Anterior cingulate cortex (tissue), 58 donors: ENCODE measurements at places on chromosomes 13 and 19.
A peak's percentile ranks its signal among the peaks of the same experiment; 100 is the strongest.

DNA sequence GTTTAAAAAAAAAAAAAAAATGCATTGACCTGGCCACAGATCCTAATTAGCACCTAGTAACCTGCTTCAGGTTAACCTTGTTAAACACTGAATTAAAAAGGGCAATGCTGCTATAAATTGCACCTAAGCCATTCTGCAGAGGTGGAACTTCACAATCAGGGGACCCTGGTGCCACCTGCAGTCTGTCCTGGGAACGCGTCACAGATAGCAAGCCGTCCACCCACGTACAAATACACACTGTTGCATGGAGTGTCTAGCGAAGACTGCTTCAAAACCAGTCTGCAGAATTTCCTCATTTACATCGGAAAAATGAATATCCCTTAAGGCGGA is 169.3 kb downstream of the COL4A1 start:
- DNase-seq = no peak

GRCh38 chr13:41463838-41464602 is 6.7 kb downstream of the RGCC start:
- no peak for DNase-seq

DNA sequence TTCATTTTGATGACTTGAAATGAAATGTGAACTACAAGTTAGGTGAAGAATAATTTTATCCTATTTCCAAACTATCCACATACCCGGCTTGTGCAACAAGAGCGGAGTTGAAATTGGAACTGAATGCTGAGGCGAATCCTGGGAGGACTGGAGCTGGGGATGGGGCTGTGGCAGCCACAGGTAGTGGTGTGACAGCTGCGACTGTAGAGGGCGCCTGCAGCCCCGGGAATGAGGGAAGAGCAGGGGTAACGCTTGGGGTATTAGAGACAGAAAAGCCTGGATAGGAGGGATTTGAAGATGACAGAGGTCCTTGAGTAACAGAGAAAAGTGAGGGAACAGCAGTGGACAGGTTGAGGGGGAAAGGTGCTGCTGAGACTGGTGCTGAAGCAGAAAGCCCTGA is 22.0 kb upstream of the STOML3 start:
- no peak for DNase-seq

- no peak for DNase-seq
These were observed 5.8 kb downstream of the GYS1 start for GRCh38 chr19:48987323-48987722.

DNA sequence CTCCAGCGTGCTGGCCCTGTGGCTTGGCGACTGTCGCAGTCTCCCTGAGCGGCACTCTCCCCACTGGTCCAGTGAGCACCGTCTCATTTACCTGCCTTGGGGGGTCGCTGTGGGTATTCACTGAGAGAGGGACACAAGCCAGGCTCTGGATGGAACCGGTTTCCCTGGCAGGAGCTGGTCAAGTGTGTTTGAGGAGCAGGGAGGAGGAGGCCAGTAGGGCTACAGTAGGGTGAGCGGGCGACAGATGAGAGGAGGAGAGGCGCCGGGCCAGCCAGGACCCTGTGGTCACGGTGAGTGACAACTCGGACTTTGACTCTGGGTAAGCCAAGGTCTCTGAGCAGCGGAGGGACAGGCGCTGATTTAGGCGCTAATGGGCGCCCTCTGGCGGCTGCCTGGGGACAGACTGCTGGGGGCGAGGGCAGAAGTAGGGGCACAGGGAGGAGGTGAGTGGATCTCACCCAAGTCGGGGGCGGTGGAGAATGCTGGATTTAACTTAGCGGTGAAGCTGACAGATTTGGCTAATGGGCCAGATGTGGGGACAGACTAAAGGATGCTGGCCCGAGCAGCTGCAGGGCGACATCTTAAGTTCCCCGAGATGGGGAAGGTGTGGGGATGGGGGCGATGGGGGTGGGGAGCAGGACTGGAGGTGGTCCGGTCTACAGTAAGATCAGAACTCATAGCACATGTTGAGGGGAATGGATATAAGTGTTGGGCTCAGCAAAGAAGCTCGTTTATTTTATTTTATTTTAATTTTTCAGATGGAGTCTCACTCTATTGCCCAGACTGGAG is 4.7 kb upstream of the PRMT1 start:
- DNase-seq = peak; percentile 59

- peak; percentile 1 for DNase-seq
These were observed 786 bp upstream of the LILRA2 start for GRCh38 chr19:54572696-54573311.

DNA sequence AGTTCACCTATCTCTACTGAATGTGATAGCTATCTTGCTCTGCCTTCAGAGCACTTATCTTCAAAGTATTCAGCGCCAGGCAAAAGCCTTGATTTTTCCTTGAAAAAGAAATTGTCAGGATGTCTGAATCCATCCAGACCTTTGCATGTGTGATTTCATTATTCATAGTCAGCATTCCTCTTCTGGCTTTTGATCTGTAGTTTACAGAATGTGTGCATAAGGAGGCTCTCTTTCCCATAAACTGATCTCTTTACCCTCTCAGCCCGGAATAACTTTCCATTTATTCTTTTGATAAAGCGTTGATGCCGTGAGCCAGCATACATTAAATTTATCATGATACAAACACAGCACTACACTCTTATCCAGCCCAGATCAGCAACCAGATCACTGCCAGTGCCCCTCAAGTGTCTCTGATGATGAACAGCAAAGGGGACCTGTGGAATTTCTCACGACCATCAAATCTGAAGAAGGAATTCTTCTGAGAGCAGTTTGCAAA is 130.8 kb downstream of the DNAJC15 start:
- no peak for DNase-seq

GRCh38 chr13:26584713-26585112 is 27.2 kb downstream of the WASF3 start:
- DNase-seq = no peak

DNA sequence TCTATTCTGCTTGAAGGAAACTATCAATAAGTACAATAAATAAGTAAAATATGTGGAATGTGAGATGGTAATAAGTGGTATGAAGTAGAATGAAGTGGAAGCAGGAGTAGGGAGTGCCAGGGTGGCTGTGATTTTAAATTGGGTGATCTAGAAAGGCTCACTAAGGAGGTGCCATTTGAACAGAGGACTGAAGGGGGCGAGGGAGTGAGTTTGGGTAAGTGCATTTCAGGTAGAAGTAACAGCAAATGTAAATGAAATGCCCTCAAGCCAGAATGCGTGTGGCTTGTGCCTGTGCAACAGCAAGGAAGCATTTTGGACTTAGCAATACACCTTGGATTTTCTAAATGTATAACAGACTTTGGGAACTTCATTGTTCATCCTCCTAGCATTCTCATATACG is 77.1 kb downstream of the CCNA1 start:
- no peak for DNase-seq

DNA sequence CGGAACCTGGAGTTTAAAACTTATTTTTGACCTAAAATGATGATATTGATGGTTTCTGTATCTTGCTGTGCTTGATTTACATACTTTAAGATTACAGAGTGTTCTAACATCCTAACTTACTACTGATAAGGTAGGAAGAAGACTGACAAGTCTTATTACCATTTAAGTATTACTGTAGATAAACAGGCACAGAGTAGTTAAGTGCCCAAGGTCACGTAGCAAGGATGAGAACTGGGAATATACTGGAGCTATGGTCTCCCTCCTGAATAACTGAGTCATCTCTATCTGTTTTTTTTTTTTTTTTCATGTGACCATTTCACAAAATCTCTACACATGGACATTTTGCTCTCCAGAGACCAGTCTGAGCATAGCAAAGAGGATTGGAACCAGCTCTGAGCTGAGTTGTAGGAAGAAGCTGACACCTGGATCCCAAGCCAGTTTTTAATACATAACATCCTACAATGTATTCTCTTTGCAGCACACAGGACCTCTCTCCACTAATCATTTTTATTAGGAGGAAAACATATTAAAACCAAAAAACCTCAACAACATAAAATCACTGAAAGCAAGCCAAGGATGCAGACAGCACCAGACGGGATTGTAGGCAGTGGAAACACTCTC is 173.5 kb downstream of the DNAJC15 start:
- DNase-seq = no peak

DNA sequence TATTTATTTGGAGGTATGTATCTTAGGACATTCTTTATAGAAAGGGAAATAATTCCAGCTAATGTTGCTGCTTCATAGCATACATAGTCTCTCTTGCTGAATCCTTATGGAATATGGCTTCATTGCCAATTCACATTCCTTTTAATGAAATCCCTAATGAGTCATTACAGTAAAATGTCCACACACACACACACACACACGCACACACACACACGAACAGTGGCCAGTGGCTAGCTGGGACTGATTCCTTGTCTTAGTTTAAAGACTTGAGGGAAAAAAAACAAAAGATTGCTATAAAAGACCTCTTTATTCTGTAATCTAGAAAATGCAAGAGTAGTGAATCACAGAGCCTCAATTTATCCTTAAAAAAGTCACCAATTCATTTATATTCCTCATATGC is 301.6 kb downstream of the SLITRK6 start:
- no peak for DNase-seq

- no peak for DNase-seq
These were observed 444.8 kb downstream of the FOXO1 start for GRCh38 chr13:40221460-40222201.

- no peak for DNase-seq
These were observed 4.4 kb upstream of the WIZ start for GRCh38 chr19:15453906-15454860.

GRCh38 chr13:36323951-36324566 is 22.1 kb downstream of the SPART start:
- DNase-seq = no peak

DNA sequence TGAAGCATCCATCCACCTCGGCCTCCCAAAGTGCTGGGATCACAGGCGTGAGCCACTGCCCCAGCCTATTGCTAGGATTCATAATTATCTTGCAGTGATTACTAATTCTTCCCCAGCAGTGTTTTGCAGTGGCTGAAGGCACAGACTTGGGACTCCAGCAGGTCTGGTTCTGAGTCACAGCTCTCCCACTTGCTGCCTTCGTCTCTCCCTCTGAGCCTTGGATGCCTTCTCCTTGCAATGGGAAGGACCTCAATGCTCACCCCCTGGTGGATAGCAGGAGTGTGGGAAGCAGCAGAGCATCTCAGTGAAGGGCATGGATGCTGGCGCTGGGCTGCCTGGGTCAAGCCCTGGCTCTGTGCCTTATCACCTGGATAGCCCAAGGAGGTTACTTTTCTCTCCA is 37.6 kb upstream of the SHKBP1 start:
- DNase-seq = no peak

- DNase-seq = peak; percentile 16
These were observed 30.5 kb upstream of the ADGRE1 start for GRCh38 chr19:6856749-6857372.

DNA sequence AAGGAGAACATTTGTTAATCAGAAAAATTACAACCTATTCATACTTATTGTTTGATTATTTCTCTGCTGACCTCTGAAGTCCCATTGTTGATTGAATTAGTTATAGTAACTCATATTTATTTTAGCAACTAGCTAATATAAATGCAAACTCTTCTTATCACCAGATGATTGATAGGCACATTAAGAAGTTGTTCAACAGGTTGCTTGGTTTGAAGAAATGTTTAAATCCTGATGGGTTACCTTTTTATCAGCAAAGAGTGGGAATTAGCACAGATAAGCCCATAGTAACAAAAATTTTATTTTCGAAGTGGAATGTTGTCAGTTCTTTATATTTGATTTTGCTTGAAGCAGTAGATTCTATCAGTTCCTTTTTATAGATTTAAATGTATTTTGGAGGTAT is 44.4 kb downstream of the KLF5 start:
- no peak for DNase-seq

- DNase-seq = no peak
These were observed 32.6 kb upstream of the TCF3 start for GRCh38 chr19:1685046-1685445.

DNA sequence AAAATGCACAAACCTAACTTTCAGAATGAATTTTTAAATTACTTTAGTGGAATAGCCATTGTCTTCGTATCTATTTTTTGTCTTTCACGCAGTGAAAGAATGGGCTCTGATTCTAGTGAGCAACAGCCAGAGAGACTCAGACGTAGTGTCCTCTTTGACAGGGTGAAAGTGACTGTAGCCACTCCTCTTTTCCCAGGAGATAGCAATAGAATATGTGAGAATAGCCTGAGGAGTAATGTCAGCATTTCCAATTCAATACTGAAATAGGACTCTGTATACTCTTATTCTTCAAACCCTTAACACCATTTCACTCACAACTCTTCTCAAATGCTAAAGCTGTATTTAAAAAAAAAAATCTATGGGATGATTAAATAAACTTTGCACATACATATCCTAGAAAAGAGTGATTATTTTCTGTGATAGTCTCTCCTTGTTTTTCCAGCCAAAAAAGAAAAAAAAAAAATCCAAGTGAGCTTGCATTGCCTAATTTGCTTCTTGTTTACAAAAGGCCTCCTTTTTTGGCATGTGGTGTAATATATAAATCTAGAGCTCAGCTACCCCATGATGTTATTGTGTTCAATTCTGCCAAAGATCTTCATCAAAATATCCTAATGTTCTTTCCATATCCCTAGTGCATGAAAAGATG is 626.1 kb upstream of the SLITRK6 start:
- no peak for DNase-seq

- peak; percentile 8 for DNase-seq
These were observed 1.3 kb downstream of the ITGBL1 start for GRCh38 chr13:101453784-101454201.

DNA sequence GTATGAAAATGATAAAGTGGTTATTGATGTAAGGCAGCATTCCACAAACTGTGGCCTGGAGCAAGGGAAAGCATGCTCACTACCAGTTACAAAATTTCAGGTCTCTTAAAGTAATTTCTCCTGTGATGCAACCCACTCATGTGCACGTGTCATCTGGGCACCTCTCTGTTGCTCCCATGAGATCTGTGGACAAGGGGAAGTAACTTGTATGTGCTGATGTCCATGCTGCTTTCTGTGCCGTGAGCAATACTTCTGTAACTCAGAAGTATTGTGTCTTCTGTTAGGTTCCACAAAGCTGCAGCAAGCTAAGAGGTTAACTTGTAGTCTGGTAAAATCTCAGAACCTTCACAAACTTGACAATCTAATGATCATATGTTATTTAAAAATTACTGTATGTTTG is 930.0 kb upstream of the SLITRK6 start:
- no peak for DNase-seq
